ENCODE measurements at places on chromosomes 3 and 15.

GRCh38 chr3:69491975-69492374 is 106.1 kb upstream of the FRMD4B start:
- DNase-seq, result no peak

GRCh38 chr15:51776952-51777569 is 25.7 kb downstream of the TMOD2 start:
- DNase-seq, result peak; percentile 61

DNA sequence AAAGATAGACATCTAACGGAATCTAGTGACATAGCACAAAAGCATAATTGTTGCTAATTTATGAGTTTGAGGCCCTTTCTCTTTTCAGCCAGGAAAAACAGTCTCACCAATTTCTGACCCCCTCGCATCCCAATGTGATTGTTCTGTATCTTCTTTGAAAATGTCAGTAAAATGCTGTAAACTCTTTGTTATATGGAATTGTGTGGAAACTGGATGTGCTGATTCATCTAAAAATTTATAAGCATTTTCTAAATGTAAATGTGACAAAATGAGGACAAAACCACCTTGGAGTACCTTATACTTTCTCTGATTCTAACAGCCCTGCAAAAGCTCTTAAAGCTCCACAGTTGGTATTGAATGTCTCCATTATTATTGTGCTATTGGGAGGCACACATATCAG is 70.9 kb upstream of the MME start:
- DNase-seq, result no peak

DNA sequence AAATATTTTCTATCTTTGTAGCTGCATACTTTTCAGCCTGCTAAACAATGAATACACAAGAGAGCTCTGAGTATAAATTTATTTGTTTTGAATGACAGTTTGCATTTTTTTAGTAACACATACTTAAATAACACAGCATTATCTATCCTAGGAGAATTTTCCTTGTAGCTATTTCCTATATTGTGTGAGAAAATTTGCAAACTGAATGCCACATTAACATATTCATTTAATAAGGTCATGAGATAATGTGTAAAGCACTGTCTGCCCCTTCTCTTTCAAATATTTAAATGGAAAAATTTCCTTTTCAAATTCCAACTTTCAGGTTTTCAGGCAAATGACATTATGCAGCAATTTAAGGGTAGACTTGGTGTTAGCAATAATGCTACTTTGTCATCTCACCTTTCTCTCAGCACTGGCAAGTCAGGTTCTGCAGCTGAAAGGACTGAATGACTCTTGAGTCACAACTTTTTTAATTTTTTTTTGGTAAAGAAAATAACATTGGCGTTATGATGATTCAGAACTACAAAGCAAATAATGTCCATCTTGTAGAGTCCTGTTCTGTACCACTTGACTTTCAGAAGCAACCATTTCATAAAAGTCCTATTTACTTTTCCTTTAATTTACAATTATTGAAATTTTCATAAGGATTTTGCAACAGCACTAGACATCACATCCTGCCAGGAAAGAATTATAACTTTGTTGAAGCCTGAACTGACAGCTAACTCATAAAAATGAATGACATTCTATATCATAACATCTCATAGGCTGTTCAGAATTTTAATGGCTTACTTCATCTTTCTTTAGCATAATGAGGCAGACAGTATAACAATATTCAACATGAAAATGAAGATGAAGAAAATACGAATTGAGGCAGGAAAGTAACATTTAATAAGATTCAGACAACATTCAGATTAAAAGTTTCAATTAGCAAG is 681.6 kb upstream of the SEMA6D start:
- DNase-seq, result no peak

DNA sequence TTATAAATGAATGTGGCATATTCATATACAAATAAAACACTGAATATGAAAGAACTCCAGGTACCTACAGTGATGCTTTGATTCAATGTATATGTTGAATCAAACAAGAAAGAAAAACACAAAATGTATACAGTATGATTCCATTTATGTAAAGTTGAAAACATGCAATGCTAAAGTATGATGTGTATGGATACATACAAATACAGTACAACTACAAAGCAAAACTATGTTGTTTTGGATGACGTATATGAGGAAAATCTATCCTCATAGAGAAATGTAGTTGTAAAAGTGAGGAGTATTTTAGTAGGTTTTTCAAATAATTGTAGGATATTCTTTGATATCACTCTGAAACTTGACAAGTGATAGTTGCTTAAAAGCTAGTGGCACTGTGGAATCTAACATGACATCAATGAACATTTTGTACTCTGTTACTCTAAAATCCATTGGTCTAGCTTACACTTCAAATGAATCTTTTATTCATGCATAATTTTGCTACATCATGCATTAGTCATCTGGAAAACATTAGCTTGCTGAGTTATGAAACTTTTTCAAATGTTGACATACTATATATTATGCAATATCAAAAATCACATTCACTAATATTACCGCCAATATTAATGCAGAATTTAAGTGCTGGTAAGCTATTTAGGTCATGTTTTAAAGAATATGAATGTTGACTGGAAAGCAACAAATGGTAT is 278.1 kb upstream of the CHRNA7 start:
- DNase-seq, result no peak

- DNase-seq, result no peak
Measured at GRCh38 chr3:60025096-60026050, 975.5 kb upstream of the CFAP20DC start.

DNA sequence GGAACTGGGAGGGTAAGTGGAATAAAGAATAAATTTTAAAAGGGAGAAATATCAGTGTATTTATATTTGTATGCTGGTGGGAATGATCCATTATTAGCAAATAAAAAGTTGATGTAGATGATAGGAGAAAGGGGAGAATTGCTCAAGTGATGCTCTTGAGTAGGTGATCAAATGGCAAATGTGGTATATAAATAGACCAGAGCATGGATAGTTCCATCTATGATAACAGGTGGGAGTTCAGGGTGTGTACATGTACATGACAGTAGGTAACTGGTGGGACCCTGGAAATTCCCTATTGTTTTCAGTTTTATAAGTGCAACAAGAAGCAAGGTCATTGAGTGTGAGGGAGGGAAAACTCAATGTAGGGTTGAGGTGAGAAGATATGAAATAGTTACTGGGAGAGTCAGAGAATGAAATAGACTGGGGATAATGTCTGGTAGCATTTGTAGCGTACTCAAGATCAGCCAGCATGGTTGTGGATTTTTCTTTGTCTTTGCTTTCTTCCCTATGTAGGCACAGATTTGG is 31.3 kb upstream of the EBLN2 start:
- DNase-seq, result no peak

DNA sequence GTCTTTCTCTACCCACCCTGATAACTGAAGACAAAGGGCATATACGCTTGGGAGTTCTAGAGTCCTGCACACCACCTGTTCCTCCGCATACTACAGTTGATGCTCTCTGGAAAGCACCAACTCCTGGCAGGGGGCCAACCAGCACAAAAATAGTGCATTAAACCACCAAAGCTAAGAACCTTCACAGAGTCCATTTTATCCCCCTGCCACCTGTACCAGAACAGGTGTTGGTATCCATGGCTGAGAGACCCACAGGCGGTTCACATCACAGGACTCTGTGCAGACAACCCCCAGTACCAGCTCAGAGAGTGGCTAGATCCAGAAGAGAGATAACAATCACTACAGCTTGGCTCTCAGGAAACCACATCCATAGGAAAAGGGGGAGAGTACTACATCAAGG is 114.4 kb upstream of the POU1F1 start:
- DNase-seq, result no peak

- no peak for DNase-seq
Measured at GRCh38 chr3:5138214-5138981, 16.3 kb downstream of the ARL8B start.

- DNase-seq, result no peak
Measured at GRCh38 chr3:194389269-194389668, 9.8 kb downstream of the GP5 start.
